ENCODE measurements at places on chromosomes 7 and 10.

DNA sequence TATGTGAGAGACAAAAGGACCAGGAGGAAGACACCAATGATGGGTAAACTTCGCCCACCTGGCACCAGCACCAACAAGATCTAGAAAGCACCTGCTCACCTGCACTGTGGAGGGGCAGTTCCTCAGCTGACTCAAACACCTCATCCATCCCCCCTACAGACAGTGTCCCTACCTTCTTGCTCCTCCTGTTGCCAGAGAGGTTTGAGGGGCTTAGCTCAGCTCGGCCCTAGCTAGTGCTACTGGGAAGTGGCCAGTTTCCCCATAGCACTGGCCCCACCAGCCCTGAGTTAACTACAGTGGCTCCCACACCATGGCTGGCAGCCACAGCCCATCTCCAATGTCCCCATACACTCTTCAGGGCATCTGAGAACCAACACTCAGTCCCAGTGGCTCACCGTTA lies 70.8 kb downstream of the GRID1 start:
- DNase-seq: no peak

- peak; percentile 43 for DNase-seq
These were observed 575 bp downstream of the DLG5 start for GRCh38 chr10:77925795-77926565.

DNA sequence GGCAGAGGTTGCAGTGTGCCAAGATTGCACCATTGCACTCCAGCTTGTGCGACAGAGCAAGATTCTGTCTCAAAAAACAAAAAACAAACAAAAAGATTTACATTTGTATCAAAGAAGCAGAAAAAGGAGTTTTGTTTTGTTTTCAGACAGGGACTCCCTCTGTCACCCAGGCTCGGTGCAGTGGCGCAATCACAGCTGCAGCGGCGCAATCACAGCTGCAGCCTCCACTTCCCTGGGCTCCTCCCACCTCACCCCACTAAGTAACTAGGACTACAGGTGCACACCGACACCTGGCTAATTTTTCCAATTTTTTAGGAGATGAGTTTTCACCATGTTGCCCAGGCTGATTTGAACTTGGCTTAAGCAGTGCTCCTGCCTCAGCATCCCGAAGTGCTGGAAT lies 1.8 kb downstream of the ARMC10 start:
- no peak for DNase-seq

DNA sequence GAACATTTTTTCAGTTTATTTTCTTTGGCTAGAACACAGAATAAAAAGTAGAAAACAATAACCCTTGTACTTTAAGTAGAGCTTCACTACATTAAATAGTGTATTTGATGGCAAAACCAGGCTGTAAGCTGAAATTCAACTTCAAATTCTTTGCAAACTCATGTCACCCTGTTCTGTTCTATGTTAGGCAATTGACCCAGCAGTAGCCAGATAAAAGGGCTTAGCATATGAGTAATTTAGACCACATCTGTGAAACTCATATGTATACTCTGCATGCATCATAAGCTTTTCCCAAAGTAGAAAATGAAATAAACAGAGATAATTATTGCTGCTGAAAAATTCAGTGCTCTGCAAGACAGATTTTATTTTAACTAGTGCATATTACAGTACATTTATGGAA lies 150.2 kb downstream of the GNAI1 start:
- no peak for DNase-seq

All from ACHN (cell line).